ENCODE measurements at places on chromosomes 4 and X.

- DNase-seq, result no peak
Observed at GRCh38 chr4:54098375-54098774, 1.6 kb upstream of the GSX2 start.

DNA sequence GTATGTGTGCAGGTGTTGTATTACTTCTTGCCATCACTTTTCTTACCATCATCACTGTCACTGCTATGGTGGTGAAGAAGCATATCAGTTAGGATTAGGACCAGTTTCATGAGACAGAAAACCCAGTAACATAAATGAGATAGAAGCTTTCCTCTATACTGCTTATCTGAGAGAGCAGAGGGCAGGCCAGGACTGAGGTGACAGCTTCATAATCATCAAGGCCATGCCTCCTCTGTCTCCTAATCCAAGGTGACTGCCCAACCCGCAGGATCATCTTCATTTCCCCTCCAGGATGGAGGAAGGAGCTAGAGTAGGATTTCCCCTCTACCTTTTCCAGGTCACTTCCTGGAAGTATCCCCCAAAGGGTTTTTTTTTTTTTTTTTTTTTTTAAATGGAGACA is 35.4 kb downstream of the TMEM131L start:
- DNase-seq, result no peak

- no peak for DNase-seq
Observed at GRCh38 chrX:153527208-153527607, 9.8 kb downstream of the ATP2B3 start.

DNA sequence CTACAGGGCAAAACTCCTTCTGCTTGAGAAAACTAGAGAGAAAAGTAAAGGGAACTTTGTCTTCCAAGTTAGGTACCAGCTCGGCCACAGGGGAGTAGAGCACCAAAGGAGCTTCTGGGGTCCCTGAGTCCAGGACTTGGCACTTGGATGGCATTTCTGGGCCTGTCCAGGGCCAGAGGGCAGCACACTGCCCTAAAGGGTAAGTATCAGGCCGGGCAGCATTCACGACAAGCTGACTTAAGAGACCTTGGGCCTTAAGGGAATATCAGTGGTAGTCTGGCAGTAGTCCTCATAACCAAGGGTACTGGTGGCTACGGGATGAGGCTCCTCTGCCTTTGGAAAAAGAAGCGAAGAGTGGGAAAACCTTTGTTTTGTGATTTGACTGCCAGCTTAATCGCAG is 632.7 kb downstream of the KLHL13 start:
- no peak for DNase-seq

- no peak for DNase-seq
Observed at GRCh38 chr4:147491086-147491485, 10.2 kb downstream of the EDNRA start.

GRCh38 chr4:148810461-148810860 is 368.2 kb upstream of the NR3C2 start:
- no peak for DNase-seq

DNA sequence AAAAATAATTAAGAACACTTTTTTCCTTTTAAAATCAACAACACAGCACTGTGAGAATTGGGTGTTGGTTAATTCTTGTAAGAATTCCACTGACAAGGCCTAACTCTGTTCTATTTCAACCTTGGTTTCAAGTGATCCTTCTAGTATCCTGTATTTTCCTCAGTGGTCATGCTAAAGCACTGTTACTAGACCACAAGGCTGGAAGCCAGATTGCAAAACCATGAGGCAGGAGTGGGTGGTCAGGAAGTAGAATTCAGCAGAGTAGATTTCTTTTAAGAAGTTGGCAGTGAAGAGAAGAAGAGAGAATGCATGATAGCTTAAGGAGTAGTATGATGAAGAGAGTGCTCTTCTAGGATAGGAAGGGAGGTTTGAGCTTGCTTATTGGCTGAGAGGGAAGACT is 71.6 kb upstream of the LEF1 start:
- DNase-seq, result no peak

- peak; percentile 67 for DNase-seq
Observed at GRCh38 chrX:69538321-69538876, 34.3 kb downstream of the NALF2 start.

GRCh38 chr4:54228056-54228527 is 1.0 kb upstream of the PDGFRA start:
- no peak for DNase-seq

DNA sequence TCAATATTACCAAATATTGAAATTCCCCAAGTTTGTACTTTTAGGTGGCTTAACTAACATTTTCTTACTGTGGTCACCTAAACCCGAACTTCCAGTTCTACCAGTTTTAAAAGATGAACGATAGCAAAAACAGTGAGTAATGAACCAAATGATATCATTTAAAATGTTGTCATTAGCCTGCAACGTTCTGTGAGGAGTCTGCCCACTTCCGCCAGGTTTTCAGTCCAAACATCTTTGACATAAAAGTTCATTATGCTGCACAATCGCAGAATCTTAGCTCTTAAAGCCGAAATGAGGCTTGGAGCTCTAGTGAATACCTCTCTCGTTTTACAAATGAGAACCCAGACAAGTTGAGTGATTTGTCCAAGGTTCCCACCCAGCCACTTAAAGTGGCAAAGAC is 762 bp downstream of the PIGA start:
- DNase-seq, result peak; percentile 49

- DNase-seq, result peak; percentile 42
Observed at GRCh38 chrX:38754102-38754790, 47.0 kb upstream of the MID1IP1 start.

DNA sequence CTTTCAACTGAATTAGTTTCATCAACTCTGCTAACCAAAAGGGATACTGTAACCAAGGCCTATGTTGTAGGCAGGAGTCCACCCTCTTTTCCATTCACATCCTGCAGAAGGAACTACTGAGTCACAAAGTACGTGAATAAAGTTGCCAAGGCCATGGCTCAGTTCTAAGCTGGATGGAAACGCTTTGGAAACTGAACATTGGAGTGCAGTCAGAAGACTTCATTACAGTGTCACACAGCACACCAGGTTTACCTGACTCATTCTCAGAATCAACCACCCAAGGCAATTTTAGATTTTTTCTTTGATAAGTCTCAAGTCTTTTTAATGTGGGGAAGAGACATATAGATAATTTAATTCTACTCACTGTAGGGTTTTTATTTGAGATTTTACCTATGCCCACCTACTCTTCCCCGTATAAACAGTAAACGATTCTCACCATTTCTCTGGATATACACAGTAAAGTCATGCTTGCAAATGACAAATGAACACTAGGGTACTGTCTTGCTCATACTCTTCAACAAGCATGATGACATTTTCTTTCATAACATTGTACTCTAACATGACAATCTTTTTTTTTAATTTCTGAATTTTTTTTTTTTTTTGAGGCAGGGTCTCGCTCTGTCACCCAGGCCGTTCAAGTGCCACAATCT is 58.9 kb upstream of the RBM47 start:
- DNase-seq, result no peak

- DNase-seq, result no peak
Observed at GRCh38 chrX:101605146-101605545, 12.7 kb downstream of the ARMCX6 start.

GRCh38 chr4:145723336-145723735 is 43.4 kb downstream of the C4orf51 start:
- no peak for DNase-seq

DNA sequence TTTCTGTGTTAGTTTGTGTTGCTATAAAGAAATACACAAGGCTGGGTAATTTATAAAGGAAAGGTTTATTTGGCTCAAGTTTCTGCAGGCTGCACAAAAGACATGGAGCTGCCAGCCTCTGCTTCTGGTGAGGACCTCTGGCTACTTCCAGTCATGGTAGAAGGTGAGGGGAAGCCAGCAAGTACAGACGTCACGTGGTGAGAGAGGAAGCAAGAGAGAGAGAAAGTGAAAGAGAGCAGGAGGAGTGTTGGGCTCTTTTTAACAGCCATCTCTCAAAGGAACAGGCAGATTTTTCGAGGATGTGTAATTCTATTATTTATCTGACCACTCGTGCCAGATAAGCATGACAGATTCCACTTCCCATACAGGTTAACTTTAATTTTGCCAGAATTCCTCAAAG is 1199.1 kb downstream of the ADGRL3 start:
- DNase-seq, result no peak

GRCh38 chr4:108950158-108950915 is 187.5 kb upstream of the ETNPPL start:
- no peak for DNase-seq

GRCh38 chr4:181688872-181689271 is 554.3 kb upstream of the TENM3 start:
- DNase-seq, result no peak

DNA sequence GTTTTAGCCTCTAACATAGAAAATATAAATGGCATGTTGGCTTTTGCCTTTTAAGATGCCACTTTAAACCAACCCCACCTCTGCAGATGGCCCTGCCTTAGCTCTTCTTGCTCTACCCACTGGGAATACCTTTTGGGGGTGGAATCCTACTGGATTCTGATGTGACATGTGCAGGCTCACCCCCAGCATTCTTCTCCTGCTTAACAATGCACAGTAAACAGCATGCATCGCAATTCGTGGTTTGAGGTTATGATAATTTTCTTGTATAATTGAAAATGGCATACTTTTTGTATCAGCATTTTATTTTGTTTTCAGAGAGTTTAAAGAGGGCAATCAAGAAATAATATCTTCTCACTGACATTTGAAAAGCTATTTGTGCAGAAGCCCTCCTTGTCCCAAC is 167.9 kb downstream of the AREG start:
- no peak for DNase-seq

GRCh38 chr4:26218677-26219605 is 101.9 kb upstream of the RBPJ start:
- DNase-seq, result no peak

DNA sequence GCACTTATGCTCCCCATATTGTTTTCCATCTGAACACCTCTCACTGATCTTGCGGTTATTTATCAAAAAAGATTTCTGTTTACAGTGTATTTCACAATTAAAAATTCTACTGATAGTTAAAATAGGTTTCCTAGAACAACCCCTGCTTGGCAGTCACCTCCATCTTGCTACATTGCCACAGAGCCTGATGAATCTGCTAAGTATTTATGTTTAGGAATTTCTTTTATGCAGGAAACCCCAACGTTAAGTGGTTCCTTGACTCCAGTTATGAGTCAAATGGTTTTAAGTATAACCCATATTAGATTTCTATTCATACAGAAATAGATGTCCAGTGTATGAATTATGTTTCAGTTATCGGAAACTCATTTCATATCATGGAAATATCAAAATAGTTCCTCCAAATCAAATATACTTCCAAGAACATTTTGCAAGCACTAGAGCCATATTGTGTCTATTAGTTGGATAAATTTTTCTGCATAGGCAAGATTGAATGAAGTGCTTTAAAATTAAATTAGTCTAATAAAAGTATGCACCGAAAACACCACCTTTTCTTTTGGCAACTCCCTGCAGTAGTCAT is 20.6 kb downstream of the GALNT7 start:
- no peak for DNase-seq

GRCh38 chr4:20195071-20195885 is 56.4 kb upstream of the SLIT2 start:
- no peak for DNase-seq

- DNase-seq, result no peak
Observed at GRCh38 chrX:68177542-68177941, 255.8 kb downstream of the OPHN1 start.

GRCh38 chr4:148025981-148026380 is 294.1 kb downstream of the ARHGAP10 start:
- DNase-seq, result no peak

GRCh38 chr4:74391890-74392475 is 27.0 kb downstream of the EREG start:
- no peak for DNase-seq

DNA sequence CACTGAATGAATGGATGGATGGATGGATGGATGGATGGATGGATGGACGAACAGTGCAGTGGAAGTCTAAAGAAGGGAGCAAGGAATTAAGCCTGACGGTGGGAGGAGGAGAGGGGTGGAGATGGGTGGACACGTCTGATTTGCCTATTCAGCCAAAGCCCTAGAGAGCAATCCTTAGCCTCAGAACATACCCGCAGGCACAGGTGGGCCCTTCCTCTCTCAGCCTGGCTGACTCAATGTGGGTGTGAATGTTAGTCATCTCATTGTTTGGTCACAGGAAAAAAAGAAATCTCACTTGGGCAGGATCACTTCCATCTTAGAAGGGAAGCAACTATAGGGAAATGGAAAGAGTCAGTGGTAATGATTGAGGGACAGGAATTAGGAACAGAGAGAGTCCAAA is 165.9 kb downstream of the PJA1 start:
- DNase-seq, result no peak

DNA sequence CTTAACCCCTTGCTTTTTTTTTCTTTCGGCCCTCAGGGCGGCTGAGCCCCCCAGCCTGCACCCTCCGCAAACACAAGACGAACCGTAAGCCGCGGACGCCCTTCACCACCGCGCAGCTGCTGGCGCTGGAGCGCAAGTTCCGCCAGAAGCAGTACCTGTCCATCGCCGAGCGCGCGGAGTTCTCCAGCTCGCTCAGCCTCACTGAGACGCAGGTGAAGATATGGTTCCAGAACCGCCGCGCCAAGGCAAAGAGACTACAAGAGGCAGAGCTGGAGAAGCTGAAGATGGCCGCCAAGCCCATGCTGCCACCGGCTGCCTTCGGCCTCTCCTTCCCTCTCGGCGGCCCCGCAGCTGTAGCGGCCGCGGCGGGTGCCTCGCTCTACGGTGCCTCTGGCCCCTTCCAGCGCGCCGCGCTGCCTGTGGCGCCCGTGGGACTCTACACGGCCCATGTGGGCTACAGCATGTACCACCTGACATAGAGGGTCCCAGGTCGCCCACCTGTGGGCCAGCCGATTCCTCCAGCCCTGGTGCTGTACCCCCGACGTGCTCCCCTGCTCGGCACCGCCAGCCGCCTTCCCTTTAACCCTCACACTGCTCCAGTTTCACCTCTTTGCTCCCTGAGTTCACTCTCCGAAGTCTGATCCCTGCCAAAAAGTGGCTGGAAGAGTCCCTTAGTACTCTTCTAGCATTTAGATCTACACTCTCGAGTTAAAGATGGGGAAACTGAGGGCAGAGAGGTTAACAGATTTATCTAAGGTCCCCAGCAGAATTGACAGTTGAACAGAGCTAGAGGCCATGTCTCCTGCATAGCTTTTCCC is 3.4 kb downstream of the MSX1 start:
- DNase-seq, result no peak

GRCh38 chr4:3013839-3014350 is 50.5 kb downstream of the GRK4 start:
- no peak for DNase-seq

All from CD4-positive, alpha-beta T cell treated with Interleukin-21 for 1 hour (primary cell).